Dermis microvascular lymphatic vessel endothelial cell (primary cell): ENCODE measurements at places on chromosomes 1 and 21. TPM values are rescaled to one million over a fixed set of nuclear protein-coding genes. Genes with fewer than 3 reads are reported as not detected.

SPRR1A gene
- total RNA-seq = not detected in 2 replicates

PCSK9 gene
- under 0.01 and 0.26 TPM in 2 replicates for total RNA-seq

CRYZ gene
- 12.6 and 37.1 TPM in 2 replicates for total RNA-seq

ADAMTS4 gene
- total RNA-seq = 12.5 and 15.8 TPM in 2 replicates

SYTL1 gene
- under 0.01 and 0.13 TPM in 2 replicates for total RNA-seq

RRP15 gene
- 2.9 and 3.6 TPM in 2 replicates for total RNA-seq

SLC27A3 gene
- total RNA-seq = 30.4 and 56.1 TPM in 2 replicates

LDLRAD1 gene
- not detected in 2 replicates for total RNA-seq

SPOCD1 gene
- 2.5 and 4.0 TPM in 2 replicates for total RNA-seq

HES5 gene
- total RNA-seq = 0.13 TPM in 2 replicates

ARHGEF16 gene
- total RNA-seq = 0.39 and 0.76 TPM in 2 replicates

MROH9 gene
- total RNA-seq = not detected in 2 replicates

SMAP2 gene
- total RNA-seq = 3.7 and 4.2 TPM in 2 replicates

DNA sequence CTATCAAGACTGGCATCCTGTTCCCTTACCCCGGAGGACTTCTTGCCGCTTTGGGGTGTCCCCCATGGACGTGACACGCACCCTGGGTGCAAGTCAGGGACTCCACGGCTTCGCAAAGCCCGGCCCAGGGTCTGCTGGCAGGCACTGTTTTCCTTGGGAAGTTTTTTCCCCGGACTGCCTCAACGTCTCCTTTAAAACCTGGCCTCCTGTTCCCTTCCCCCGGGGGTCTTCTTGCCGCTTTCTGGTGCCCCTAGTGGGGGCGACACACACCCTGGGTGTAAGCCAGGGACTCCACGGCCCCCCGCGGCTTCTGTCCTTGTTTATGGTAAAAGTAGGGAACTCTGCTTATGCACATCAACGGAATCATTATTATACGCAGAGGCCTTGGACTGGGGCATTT, 136.6 kb downstream of the LIPI start:
- DNase-seq = no peak

GRCh38 chr21:21439761-21440160, 441.6 kb downstream of the NCAM2 start:
- DNase-seq = no peak

GRCh38 chr1:172658871-172659453, at the start of gene FASLG:
Gene FASLG, plus strand, starts transcription at chr1:172659103. Its CDS starts 99 bp downstream, at chr1:172659202.
- no peak for DNase-seq

GRCh38 chr21:39885119-39885848, 18.0 kb downstream of the PCP4 start:
- no peak for DNase-seq

- DNase-seq = peak; percentile 10
These were observed 194.3 kb upstream of the RGS18 start for GRCh38 chr1:191963781-191964455.

DNA sequence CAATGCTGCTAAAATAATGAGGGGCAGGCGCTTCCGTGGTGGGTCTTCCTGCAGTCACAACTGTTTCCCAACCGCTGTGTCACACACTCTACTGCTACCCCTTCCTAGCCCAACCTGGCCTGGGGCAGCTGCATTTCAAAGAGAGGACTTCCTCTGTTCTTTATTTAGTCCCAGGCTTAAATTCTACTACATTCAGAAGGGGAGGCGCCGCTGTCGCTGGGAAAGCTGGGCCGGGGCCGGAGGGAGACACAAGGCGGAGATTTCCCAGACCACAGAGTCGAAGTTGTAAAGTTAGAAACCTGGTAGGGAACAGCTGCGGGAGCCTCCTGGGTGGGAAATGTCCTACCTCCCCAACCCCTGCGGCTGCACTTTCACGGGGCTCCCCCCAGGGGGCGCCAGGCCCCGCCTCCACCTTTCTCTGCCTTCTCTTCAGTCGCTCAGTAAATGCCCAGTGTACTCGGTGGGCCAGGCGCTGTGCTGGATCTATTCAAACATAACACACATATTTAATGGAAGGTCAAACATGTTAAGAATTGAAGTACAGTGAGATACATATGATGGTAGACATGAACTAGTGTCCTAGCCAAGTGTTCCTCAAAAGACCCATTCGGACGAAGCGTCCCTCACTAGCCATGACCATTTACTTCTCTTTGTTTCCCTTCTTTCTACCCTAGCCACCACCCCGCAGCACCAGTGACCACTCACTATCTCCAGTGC, 23.1 kb downstream of the DYRK3 start:
- DNase-seq = peak; percentile 35

DNA sequence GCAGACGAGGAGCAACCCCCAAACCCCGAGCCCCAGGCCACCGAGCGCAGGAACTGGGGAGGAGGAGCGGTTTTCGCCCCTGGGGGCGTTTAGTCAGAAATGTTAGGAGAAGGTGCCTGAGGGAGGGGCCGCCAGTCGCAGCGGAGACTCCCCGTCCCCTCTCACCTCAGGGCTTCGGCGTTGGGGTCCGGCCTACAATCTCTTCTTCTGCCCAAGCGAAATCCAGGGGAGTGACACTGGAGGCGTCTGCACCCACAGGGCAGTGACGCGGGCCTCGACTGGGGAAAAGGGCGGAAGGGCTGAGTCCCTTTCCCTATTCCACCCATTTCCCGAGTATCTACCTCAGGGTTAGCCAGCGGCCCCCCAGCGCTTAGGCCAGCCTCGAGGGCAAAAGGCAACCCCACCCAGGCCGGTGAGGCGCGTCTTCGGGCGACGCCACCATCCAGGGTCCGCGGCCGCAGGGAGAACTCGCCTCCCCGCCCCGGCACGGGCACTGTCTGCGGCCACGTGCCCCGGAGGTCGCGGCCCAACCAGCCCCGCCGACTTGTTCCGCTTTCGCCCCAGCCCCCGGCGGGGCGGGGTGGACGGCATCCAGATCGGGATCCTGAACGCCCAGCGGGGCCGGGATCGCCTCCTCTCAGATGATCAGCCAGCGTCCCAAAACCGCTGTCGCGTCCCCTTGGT, 118.7 kb upstream of the BARHL2 start:
- DNase-seq = no peak

GRCh38 chr1:155261493-155261851, 688 bp downstream of the SCAMP3 start:
- DNase-seq = no peak

- DNase-seq = no peak
These were observed 214.7 kb upstream of the EDN2 start for GRCh38 chr1:41698916-41699860.

- DNase-seq = no peak
These were observed 5.6 kb downstream of the TBX19 start for GRCh38 chr1:168285971-168286927.

DNA sequence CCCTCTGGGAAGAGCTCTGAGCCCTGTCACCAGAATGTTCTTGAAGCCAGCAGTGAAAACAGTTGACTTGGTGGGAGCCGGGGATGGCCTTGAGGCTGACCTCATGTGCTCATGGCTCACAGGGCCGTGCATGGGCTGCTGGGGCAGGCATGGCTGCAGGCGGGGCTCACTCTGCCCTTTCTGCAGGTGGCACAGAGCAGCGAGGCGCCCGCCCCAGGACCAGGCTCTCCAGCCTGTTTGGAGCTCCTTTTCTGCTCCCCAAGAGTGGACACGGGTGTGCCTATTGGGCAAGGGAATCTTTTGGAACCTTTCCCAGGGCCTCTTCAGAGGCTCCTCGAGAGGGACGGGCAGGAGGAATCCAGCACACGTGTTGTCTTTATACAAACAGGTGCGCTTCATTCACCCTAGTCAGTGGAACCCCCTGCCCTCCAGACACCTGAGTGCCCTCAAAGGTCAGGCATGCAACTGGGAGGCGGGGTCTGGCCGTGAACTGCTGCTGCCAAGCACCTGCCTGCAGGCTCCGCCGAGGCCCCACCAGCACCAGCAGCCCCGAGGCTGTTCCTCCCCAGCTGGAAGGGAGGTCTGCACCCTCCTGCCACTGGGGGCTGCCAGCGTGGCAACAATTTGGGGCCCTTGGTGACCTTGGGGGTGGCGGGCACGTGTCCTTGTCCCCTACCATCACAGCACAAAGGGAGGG, 2.6 kb upstream of the TTC34 start:
- DNase-seq = no peak

- DNase-seq = no peak
These were observed 108.7 kb upstream of the COL6A1 start for GRCh38 chr21:45872902-45873301.

DNA sequence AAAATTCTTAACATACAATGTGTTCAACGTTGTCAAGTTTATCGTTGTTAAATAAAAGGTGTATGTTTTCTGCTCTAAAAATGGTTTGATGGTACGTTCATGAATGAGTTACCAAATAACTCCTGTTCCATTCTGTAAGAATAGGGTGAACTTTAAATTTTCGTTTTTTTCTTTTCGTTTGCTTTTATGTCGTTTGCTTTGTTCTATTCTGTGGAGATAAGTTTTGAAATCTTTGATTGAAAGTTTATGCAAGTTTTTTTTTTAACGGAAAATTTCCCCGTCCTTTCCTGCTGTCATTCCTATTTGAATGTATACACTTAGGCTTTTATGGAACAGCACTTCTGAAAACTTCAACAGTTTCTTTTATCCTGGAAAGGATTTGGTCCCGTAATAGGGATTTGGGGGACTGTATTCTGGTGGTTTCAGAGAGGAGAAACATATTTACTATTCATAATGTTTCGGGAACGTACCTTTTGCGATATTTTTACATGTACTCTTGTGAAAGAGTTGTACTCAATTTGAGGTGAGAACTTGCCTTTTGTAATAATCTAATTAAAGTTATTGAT, 1.7 kb downstream of the DR1 start:
- DNase-seq = no peak

DNA sequence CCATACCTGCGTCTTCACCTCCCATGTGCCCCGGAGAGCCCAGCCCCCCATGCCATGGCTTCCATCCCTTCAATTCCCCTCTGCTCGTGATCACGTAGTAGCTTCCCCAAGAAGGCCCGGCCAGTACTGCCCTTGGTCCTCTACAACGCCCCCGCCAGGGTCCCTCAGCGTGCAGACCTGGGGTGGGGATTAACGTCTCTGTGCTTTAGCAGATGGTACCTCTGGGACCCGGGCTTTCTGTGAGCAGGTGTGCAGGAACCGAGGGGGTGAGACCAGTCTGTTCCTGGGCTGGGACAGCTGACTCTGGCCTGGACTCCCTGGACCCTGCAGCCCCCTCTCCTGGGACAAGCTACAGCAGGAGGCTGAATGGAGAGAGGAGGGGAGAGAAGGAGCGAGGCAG, 1.2 kb downstream of the PLCH2 start:
- DNase-seq = no peak

- no peak for DNase-seq
These were observed 29.4 kb upstream of the EPS8L3 start for GRCh38 chr1:109793089-109793485.

- DNase-seq = no peak
These were observed 456.9 kb upstream of the LRRC7 start for GRCh38 chr1:69110851-69111250.

- DNase-seq = no peak
These were observed 21.0 kb upstream of the CLSTN1 start for GRCh38 chr1:9844756-9845155.

GRCh38 chr1:82697965-82698364, 897.2 kb downstream of the ADGRL2 start:
- no peak for DNase-seq

DNA sequence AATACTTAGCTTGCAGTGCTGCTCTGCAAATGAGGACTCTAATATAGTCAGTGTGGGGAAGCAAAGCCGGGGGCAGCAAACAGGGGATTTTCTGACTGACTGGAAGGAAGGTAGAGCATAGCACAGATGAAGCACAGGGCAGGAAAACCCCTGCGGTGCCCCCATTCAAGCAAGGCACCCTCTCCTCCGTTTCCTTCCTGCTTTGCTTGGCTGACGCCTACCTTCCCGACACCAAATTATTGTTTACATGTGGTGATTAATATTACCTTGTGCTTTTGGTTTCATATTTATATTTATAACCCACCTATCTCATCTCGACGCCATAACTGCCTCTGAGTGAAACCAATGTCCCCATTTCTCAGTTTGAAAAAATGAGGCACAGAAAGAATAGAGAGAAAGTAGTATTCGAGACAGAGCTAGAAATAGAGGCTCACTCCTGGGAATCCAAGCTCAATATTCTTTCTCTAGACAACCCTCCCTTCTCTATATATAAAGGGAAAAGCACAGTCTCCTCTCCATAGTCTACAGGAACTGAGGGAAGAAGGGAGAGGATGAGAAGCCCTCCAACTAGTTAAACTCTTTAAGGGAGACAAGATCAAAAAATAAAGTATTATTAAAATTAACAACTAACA, 41.3 kb downstream of the PIK3C2B start:
- peak; percentile 79 for DNase-seq

DNA sequence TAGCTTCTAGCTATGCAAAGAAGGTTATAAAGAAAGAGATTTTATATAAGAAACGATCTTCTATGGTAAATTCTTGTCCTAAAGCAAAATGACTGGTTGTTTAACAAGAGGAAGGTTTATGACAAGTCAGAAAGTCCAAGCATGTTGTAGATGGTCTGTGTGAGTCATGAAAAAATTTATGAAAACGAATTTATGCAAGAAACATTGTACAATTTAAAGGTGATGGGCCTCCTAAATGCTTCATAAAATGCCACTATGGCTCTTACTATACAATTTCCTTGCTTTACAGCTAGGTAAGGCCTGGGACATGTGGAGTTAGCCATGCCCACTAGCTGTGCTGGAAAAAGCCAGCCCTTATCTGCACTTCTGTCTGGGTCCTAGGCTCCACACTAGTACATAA, 125.4 kb downstream of the PTGER3 start:
- no peak for DNase-seq

- DNase-seq = no peak
These were observed 4.9 kb downstream of the TGFB2 start for GRCh38 chr1:218350035-218350525.

GRCh38 chr1:13956393-13956792, 256.4 kb downstream of the PRDM2 start:
- DNase-seq = no peak

DNA sequence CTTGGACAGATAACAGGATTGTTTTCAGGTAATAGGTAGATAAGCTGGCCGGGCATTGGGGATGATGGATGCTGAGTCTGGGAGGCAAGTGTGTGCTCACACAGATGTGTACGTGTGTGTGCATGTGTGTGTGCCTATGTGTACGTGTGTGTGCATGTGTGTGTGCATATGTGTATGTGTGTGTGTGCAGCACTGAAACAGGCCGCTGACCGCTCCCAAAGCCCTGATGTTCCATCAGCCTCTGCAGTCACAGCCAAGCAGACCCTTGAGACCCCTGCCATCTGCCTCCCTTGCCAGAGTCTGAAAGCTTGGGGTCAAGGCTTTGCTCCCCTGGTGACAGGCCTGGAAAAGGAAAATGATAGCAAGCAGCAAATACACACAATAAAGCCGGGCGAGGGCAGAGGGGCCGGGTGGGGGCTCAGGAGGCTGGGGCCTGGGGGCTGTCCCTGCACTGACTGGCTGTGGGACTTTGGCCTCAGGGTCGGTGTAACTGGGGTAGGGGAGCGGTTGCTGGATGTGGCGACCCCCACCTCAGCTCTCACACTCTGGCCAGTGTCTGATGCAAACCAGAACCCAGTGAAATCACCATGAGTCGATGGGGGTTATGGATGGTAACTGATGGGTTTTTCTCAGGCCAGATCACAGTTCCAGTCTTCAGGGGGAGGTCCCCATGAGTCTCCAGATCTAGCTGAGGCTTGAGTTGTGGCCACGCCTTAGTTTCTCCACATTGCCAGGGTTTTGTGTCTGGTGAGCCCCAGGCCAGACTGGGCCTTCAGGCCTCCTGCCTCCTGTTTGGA, 9.2 kb upstream of the TNFRSF8 start:
- DNase-seq = no peak
